ENCODE measurements at places on chromosomes 12 and 14. TPM values are rescaled to one million over a fixed set of nuclear protein-coding genes. Genes with fewer than 3 reads are reported as not detected.

Gene AQP2
- not detected for total RNA-seq

Gene P2RX7
- 2.8 TPM for total RNA-seq

Gene IL22
- not detected for total RNA-seq

Gene ZBTB42
- total RNA-seq = 2.7 TPM

Gene SLCO1C1
- total RNA-seq = not detected

Gene SLC22A17
- total RNA-seq = 8.1 TPM

Gene CD9
- 616 TPM for total RNA-seq

Gene AKAP5
- 0.44 TPM for total RNA-seq

Gene EFCAB11
- 12.4 TPM for total RNA-seq

Gene LYZ
- total RNA-seq = not detected

Gene HCAR1
- total RNA-seq = 1.5 TPM

Gene OTUB2
- total RNA-seq = 2.4 TPM

Gene TBX3
- 160 TPM for total RNA-seq

Gene SERPINA12
- total RNA-seq = not detected

Gene IGF1
- 0.25 TPM for total RNA-seq

Gene ALX1
- total RNA-seq = 3.8 TPM

Gene CIROP
- total RNA-seq = 0.25 TPM

Gene FOXG1
- under 0.01 TPM for total RNA-seq

Gene SCNN1A
- total RNA-seq = under 0.01 TPM

Gene PDE3A
- 1.4 TPM for total RNA-seq

Gene OAS2
- total RNA-seq = 0.77 TPM

Gene HSPB8
- 18.9 TPM for total RNA-seq

Gene PDZRN4
- not detected for total RNA-seq

Gene SRRM4
- total RNA-seq = under 0.01 TPM

Gene IL31
- total RNA-seq = not detected

Gene TMED8
- total RNA-seq = 11.6 TPM

Gene GPX2
- total RNA-seq = not detected

Gene BHLHE41
- 6.4 TPM for total RNA-seq

Gene MRPS35
- 58.2 TPM for total RNA-seq

Data from uterine smooth muscle cell (primary cell).